ELF-1 (cell line): ENCODE measurements at places on chromosomes 13 and 19.

DNA sequence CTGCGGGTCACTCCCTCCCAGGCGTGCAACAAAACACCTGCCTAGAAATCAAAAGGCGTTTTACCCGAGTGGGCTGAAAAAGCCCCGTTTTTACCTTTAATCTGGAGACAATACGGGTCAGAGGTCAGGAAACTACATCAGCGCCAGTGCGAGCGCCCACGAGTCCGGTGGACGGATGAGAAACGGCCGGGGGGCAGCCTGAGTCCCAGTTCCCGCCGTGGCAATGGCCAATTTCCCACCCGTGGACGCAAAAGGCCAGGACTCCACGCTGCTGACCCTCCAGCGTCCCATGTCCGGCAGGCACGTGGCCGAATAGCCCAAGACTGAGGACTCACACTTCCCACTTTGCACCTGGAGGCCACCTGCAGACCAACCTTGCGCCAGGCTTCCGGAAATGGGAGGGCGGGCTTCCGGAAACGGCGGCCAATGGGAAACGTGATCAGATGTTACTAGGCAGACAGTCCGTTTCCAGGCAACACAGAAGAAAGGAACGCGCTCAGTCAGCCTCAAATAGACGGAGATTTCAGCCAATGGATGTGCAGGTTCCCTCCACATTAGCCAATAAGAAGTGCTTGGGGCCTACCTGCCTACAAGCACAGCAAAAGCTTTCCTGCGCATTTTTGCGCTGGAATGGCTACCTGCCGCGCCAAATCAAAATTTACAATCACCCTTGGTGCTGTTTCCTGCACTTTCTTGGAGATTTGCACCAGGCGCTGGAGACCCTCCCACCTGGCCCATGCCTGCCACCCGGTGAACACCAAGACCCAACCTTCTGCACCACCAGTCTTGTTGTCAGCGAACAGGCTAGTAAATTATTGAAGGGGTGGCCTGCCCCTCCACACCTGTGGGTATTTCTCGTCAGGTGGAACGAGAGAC is 47.4 kb downstream of the ZFP14 start:
- peak; percentile 99 for DNase-seq

DNA sequence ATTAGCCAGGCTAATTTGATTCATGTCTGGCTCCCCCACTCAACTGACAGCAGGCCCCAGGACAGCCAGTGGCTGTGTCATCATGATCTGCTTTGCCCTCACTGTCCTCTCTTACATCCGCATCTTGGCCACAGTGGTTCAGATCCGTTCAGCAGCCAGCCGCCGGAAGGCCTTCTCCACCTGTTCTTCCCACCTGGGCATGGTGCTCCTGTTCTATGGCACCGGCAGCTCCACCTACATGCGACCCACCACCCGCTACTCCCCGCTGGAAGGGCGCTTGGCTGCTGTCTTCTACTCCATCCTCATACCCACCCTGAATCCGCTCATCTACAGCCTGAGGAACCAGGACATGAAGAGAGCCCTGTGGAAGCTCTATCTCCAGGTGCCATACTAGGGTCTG is 79.7 kb downstream of the PEG3 start:
- no peak for DNase-seq

- no peak for DNase-seq
Measured at GRCh38 chr13:91056746-91057145, 290.7 kb upstream of the MIR17HG start.

DNA sequence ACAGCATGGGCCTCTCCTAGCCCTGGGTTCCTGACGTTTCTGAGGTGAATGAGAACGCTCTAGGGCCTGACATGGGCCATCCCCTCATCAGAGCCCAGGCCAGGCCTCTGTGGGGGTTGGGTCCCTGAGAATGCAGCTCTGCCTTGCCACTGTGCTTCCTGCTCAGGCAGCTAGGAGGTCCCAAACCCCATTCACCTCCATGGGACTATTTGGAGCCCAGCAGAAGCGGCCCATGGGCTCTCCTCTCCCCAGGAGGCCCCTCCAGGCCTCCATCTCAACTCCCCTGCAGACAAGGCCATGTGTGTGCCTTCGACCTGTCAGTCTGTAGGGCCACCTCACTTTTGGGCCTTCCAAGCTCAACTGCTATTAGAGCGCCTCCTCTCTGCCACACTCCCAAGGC is 36.9 kb downstream of the ELL start:
- DNase-seq: no peak

DNA sequence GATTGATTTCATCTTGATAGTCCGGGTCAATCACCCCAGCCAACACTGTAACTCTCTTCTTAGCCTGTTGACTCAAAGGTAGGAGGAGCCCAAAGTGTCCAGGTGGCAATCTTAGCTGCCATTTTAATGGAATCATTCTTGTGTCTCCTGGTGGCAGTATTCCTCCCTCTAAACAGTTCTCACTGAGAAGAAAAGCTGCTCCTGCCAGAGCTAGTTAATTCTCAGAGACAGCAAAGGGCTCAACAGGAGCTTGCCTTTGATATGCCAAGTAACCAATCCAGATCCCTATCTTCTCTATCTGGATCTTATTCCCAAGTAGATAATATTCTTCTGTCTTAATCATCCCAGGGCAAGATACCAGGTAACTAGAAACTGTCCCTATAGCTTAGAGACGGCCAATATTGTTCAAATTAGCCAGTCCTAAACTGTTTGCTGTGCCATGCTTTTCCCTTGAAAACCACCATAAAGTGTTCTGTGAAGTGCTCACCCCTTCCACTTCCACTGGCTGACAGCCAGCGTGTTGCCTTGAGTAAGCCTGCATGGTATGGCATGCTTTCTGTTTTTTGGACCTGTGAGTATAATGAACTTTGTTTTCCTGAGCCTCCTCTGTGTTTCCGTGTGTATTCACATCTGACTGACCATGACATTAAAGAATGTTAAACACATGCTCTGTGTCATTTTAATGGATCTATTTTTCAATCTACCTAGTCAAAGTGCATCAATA is 463.7 kb upstream of the SLITRK5 start:
- no peak for DNase-seq

DNA sequence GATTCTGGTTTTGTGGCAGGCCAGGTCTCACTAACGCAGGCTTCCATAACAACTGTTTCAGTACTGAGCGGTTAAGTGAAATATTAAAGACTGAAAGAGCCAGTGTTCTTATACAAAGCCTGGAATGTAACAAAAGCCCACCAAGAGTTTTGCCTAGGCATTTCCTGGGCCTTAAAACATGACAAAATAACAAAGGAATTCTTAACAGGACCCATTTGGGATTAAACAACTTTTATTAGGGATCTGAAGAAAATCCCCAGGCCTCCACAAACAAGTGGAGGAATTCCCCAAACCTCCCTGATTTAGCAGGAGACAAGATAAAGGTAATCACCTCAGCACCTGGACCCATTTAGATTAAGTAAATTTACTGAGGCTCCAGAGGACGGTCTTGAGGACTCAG is 799.7 kb upstream of the SPRY2 start:
- DNase-seq: peak; percentile 8

GRCh38 chr19:47111682-47112165 is 1.9 kb downstream of the ZC3H4 start:
- no peak for DNase-seq

DNA sequence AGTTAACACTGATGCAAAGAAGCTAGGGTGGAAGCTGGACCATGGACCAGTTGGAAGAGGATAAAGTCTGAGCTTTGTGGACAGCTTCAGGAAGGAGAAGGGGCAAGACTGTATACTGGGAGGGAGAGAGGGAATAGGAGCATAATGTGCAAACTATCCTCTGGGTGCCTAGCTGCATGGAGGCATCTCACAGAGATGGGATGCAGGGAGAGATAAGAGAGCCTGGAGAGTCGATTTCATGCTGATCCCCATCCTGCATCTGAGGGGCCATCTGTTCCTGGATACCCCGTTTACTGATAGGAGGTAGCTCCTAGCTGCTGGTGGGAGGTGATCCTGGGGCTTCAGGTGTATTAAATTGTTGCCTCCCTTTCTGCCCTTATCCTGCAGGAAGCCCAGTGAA is 8.8 kb downstream of the CYP4F3 start:
- DNase-seq: no peak

GRCh38 chr19:42249769-42250168 is 5.2 kb downstream of the ERF start:
- no peak for DNase-seq

DNA sequence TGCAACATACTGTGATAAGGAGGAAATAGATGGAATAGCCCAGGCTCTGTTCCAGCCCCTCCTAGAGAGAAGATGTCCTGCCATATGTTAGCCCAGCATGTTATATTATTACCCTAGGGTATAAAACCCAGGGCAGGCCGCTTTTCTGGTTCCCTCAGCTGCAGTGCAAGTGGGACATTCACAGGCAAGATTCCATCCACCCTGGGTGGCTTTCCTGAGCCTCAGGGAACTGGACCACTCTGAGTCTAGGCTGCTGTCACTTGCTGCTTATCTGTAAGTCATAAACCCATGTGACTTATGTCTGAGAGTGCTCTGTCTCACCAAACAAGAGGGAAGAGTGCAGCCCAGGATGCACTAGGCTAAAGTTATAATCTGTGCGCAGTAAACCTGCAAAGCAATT is 413.2 kb downstream of the MZT1 start:
- DNase-seq: no peak

- peak; percentile 41 for DNase-seq
Measured at GRCh38 chr19:48639483-48640375, 2.5 kb upstream of the DBP start.

DNA sequence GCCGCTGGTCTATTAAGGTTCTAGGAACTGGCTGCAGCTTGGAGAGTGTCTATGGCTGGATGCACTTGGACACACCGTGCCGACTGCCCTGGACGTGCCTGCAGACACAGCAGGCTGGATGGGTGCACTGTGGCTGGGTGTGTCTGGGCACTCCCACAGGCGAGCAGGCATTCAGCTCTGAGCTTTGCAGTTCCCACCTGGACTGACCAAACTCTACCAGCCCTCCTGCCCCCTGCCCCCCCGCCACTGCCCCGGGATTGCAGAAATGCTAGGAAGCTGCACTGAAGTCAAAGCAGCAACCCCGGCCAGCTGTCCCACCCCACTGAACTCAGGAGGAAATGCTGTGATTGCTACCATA is 7.0 kb upstream of the LRP3 start:
- DNase-seq: no peak

DNA sequence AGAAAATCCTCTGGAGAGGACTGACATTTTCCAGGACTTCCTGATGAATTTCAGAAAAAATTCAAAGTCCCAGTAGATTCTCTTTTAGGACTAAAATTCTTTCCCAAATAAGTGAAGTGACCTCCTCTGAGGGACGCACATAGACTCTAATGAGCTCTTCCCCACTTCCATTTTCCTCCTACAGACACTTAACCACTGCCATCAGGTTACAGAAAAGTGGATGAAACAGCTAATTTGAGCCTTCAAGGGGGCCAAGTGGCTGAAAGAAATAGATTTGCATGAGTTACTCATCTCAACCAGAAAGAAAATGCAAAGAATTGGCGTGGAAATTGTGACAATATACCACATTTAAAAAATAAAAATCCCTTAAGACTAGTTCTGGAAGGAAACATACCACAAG is 185.3 kb upstream of the EDNRB start:
- DNase-seq: no peak
